AML-193 (cell line): ENCODE measurements at places on chromosomes 12 and 14.

DNA sequence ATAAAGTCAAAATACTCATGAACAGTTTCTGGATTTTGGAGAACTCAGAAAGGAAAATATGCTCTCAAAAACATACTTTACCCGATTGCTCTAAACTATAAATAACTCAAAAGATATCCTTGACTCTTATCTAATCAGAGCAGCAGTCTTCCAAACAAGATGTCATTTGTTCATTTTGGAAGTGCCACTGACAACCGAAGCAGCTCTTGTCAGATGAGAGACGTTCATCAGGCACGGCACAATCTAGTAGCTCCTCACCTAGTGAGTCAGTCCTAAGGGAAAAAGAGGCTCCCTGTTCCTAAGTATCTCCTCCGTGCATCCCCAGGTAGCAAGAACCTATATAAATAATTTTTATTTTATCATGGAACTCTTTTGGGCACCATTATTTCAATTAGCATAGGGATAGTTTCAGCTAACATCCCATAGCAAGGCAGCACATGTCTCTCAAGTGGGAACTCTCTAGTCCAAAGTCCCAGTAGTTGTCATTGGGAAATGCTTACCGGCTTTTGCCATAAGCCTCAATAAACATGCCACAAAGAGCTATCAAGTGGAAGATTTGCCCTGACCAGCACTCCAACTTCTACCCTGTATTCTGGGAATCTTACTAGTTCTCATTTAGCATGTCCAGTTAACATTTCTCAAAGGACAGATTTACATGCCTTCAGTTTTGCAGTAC, 14.1 kb upstream of the TMEM263 start:
- no peak for DNase-seq

- no peak for DNase-seq
Observed at GRCh38 chr12:14460212-14460841, 94.8 kb downstream of the ATF7IP start.

DNA sequence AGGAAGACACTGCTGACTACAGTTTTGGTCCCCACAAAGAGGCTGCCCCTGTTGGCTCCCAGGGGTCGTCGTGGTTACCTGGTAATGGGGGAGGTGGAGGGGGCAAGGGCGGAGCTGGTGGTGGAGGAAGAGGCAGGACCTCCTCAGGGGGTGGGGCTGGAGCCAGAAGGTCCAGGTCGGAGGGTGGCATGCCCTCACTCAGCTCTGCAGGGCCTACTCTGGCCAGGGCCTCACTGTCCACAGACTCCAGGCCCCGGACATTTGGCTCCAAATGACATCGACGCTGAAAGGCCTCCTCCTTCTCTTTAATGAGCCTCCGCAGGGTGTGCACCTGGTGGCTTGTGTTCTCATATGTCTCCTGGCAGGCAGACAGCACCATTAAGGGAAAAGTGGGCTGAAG, 28.5 kb downstream of the PRPF40B start:
- no peak for DNase-seq

GRCh38 chr14:68897559-68898155, 81.4 kb downstream of the ACTN1 start:
- no peak for DNase-seq

GRCh38 chr12:109244073-109244472, 65.0 kb downstream of the FOXN4 start:
- DNase-seq: no peak

GRCh38 chr12:6367065-6367968, 8.0 kb downstream of the SCNN1A start:
- DNase-seq: peak; percentile 75

DNA sequence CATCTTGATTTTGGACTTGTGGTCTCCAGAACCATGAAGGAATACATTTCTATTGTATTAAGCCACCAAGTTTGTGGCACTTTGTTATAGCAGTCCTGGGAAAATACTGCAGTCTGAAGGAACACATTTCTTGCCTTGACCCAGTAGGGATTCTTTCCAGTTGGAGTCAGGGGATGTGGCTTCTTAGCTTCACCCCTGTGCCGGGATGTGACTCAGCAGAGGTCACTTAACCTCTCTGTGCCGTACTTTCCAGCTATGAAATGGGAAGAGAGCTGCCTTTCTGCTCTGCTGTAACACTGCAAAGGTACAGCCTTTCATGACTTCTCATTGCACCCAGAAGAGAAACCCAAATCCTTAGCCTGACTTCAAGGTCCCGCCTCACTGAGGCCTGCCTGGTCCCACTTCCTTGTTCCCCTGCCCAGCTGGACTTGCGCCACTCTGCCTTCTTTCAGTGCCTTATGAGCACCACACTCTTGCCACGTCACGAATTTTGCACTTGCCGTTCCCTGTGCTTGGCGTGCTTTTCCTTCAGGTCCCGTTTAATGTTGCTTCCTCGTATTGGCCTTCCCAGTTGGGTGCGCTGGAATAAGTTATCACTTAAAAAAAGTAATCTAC, 24.2 kb downstream of the CHST11 start:
- DNase-seq: no peak

DNA sequence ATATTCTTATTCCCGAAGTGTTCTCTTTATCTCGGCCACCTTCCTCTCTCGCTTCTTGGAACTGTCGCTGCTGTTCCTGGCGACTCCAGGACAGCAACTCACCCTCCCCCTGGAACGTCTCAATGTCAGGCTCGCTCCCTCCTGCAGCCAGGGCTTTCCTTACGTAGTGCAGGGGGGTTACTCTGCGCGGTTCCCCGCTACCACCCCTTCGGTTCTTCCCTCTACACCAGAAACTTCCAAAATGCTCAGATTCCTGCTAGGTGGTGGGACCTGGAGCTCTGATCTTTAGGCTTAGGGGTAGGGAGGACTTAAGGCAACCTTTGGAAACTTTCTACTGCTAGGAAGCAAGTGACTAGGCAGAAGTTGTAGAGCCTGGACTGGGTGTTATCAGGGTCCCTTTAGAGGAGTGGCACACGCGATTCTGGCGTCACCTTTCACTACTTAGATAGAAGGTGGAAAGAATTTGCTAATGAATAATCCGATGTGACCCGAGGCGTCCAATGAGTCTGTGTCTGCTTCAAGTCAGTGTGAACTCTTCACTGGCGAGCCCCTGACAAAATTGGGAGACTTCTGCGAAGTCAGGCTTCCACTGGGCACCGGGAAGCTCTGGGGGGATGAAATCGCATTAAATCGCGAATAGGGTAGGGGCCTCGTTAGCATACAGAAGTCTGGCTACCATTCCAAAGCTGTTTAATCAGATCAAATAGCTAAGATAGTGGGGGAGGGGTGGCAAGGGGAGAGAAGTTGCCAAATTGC, 900 bp upstream of the DPF3 start:
- DNase-seq: no peak

DNA sequence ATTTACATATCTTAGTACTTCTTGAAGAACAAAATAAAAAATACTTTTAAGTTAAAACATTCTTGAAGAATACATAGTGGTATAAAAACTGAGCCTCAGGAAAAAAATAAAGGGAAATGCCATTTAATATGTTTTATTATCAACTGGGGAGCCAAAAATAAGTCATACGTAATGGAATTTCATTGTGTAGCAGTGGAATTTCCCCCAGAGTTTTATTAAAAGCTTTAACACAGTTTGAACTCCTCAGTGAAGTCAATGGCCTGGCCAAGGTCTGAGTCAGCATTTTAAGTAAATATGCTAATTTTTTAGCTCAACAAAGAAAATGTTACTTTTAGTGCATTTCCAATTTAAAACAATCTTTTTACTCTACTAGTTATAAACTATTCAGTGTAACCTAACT, 350.1 kb upstream of the ATP2B1 start:
- DNase-seq: no peak

DNA sequence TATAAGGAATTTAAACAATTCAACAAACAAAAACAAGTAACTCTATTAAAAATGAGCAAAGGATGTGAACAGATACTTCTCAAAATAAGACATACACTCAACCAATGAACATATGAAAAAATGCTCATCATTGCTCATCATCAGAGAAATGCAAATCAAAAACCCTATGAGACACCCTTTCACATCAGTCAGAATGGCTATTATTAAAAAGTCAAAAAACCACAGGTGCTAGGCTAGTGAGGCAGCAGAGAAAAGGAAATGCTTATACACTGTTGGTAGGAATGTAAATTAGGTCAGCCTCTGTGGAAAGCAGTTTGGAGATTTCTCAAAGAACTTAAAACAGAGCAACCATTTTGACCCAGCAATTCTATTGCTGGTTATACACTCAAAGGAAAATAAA, 52.0 kb downstream of the NAV3 start:
- no peak for DNase-seq

- DNase-seq: no peak
Observed at GRCh38 chr12:116689979-116690744, 47.7 kb downstream of the SPRING1 start.
